ENCODE measurements at places on chromosomes 7 and 10. TPM values are rescaled to one million over a fixed set of nuclear protein-coding genes. Genes with fewer than 3 reads are reported as not detected.

Gene PRLHR
- not detected for total RNA-seq

- H3K27me3 ChIP-seq = no peaks in the 10 kb centered on the region
- H3K4me3 ChIP-seq = no peak overlapping the region
- peaks cover 4% of the 10 kb centered on the region for H3K4me1 ChIP-seq
- no peak overlapping the region for H3K27ac ChIP-seq
- no peaks in the 10 kb centered on the region for H3K36me3 ChIP-seq
Measured at GRCh38 chr10:46292573-46293023, 5.8 kb downstream of the ANTXRL start.

GRCh38 chr7:47354831-47355541 lies 226.9 kb downstream of the TNS3 start:
- H3K27ac ChIP-seq = no peak overlapping the region
- H3K4me1 ChIP-seq = no peaks in the 10 kb centered on the region
- H3K36me3 ChIP-seq = no peaks in the 10 kb centered on the region
- no peak for DNase-seq
- no peak overlapping the region for H3K4me3 ChIP-seq

- H3K4me1 ChIP-seq = no peaks in the 10 kb centered on the region
- no peaks in the 10 kb centered on the region for H3K27me3 ChIP-seq
- H3K4me3 ChIP-seq = no peak overlapping the region
- DNase-seq = no peak
- no peaks in the 10 kb centered on the region for H3K36me3 ChIP-seq
- H3K27ac ChIP-seq = no peak overlapping the region
Measured at GRCh38 chr7:101555921-101556275, 73.2 kb downstream of the MYL10 start.

Gene GPR37
- total RNA-seq = not detected

Gene GPNMB
- total RNA-seq = not detected
